Stimulated activated CD8-positive, alpha-beta memory T cell treated with anti-CD3 and anti-CD28 coated beads, Interleukin-7, amount 100 ng/mL, for 4 hours (primary cell): ENCODE measurements at places on chromosomes 1 and 21.

- no peak for DNase-seq
These were observed 100.7 kb downstream of the KCTD3 start for GRCh38 chr1:215667761-215668160.

GRCh38 chr1:206419250-206419649 lies 51.0 kb upstream of the IKBKE start:
- no peak for DNase-seq

DNA sequence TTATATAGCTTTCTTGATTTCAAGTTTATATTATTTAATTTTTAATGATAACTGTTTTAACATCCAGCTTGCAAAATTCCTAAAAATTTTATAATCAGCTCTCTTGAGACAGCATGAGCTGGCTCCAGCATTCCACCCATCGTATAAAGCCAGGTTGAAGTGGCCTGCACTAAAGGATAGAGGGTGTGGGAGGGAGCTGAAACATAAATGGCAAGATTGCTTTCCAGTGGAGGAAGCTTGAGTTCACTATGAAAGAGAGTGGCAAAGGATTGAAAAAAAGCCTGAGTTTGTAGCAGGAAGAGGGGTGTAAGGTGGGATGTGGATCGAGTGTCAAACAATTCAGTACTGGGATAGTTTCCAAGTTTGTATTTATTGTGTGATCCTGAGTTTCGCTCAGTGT lies 48.5 kb upstream of the ZNF644 start:
- no peak for DNase-seq

DNA sequence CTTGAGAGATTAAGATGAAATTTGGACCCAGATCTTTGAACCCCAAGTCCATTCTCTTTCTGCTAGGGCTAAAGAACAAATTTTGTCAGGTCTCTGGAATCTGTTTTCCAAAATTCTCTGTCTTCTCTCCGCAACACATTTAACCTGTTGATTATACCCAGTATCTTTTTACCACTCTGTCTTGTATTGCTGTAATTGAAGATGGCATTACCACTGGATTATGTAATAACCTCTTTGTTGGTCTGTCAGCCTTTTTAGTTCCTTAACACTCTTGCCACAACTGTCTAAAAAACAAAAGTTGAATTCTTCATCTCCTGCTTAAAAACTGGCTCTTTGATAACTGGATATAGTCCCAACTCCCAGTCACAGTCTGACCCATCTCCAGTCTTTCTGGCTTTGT lies 3.0 kb downstream of the SRP9 start:
- DNase-seq = no peak

DNA sequence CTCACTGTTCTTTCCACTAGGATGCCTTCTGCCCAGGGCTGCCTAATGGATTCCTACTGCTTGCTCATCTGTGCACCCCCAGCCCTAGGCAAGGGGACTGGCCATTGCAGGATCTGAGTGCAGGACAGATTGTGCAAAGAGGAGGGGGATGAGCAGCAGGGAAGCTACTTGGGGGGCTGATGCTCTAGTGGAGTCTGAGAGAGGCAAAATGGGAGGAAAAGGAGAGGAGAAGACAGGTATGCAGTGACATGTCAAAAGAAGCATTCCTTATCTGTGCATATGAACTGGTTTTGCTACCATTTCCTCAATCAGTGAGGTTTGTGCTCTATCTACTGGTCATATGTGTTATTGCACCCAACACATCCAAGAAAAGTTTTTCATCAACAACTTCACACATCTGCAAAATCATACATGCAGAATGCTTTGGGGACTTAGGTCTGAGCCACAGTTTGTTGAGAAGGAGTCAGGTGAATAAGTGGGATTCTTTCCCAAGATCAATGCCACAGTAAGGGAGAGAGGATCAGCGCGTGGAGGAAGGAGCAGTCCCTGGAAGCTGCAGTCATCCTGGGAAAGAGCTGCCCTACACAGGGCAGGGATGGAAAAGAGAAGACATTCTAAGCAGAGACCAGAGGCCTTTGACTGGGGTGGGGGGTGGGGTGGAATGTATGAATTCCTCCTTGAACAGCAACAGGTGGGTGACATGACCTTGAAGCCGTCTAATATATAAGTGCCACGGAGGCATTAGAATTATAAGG lies 14.4 kb downstream of the SLC5A9 start:
- no peak for DNase-seq

- no peak for DNase-seq
These were observed 14.1 kb downstream of the CDA start for GRCh38 chr1:20602851-20603450.

GRCh38 chr1:15186846-15187151 lies 33.3 kb downstream of the TMEM51 start:
- no peak for DNase-seq

- no peak for DNase-seq
These were observed 264.6 kb upstream of the B3GALT2 start for GRCh38 chr1:193451001-193451400.

DNA sequence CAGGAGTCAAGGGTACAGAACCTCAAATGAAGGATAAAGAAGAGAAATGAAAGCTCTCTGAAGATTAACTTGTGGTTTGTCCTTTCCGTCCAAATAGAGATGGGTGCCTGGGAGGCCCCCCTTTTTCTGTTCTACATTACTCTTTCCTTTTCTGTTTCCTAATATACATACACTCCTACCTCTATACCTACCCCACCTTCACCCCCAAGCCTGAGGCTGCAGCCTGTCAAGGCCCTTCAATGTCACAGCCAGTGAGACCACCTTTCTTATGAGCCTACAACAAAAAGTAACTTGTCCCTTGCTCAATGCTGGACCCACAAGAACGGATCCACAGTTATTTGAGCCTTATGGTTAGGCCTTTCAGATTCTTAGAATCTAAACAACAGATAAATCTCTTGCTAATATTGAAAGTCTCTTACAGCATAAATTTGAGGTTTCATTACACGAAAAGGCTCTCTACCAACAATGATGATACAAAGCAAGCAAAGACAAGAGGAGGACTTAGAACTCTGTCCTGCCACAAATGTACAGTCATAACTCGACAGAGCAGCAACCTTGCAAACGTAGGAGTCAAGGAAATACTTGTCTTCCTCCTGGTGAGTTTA lies 4.1 kb upstream of the TRAF3IP3 start:
- DNase-seq = no peak
